ENCODE measurements at places on chromosomes 1 and 21. TPM values are rescaled to one million over a fixed set of nuclear protein-coding genes. Genes with fewer than 3 reads are reported as not detected.

ITLN1 gene
- not detected for total RNA-seq

ZSWIM5 gene
- total RNA-seq = 1.6 TPM

INAVA gene
- total RNA-seq = 0.25 TPM

CRYBG2 gene
- 2.9 TPM for total RNA-seq

GRCh38 chr21:42306366-42307035, 8.7 kb downstream of the TFF3 start:
- H3K4me1 ChIP-seq = peaks cover 4% of the 10 kb centered on the region
- DNase-seq = no peak
- no peak overlapping the region for H3K4me3 ChIP-seq
- H3K27ac ChIP-seq = no peak overlapping the region
- H3K36me3 ChIP-seq = no peaks in the 10 kb centered on the region

DNA sequence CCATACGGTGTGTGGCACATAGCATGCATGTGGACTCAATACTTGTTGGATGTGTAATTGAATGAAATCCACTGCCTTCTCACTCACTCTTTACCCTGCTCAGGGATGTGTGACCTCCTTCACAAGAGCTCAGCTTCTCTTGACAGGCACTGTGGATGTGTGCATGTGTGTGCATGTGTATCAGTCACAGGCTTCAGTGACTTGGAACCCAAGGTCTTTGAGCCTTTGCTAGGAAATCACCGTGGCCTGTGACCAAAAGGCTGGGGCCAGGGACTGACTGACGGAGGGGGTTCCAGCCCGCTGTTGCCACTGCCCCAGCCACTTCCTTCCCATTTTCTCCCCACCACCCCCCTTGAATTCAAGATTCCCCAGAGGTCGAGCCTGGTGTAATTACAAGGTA, 144.4 kb upstream of the POU3F1 start:
- peaks cover 2% of the 10 kb centered on the region for H3K36me3 ChIP-seq
- H3K4me3 ChIP-seq = no peak overlapping the region

- no peak overlapping the region for H3K4me3 ChIP-seq
- DNase-seq = no peak
- H3K27me3 ChIP-seq = peaks cover 35% of the 10 kb centered on the region
- no peaks in the 10 kb centered on the region for H3K4me1 ChIP-seq
- no peak overlapping the region for H3K27ac ChIP-seq
- H3K36me3 ChIP-seq = peaks cover 4% of the 10 kb centered on the region
Measured at GRCh38 chr1:48558366-48558765, 86.4 kb upstream of the SPATA6 start.

DNA sequence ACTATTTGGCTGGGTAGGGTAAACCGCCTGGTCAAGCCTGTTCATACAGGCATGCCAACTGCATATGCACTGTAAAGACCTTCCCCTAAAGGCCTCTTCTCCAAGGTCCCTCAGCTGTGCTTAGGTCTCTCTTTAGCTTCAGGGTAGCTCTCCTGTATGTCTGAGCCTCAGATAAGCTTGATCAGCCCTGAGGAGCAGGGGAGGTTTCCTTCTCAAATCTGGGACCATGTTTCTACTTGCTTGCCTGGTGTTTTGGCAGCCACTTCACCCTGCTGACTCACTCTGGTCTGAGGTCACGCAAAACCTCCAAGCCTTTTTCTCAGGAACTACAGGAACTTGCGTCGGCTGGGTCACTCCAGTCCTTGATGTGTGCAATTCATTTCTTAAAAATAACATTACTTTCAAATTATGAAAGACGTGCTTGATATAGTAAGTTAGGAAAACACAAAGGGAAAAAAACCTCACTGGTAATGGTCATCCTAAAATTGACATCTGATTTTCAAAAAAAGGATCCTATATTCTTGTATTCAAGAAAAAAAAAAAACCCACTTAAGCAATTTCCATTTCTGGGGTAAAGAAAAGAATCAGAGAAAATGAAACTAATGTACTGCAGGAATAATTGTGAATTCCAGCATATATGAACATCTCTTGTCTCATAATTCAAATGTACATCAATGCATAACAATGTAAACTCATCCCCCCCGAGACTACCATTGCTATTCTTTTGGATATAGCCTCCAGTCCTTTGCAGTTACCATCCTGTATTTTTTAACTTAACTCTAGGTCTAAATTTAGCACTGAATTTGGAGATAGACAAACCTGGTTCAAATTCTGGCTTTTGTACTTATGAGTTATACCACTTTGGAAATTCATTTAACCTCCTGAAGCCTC, 24.8 kb upstream of the RNF19B start:
- H3K27me3 ChIP-seq = no peaks in the 10 kb centered on the region
- peak overlapping the region; percentile 26 for H3K4me3 ChIP-seq
- H3K4me1 ChIP-seq = peaks cover 42% of the 10 kb centered on the region

DNA sequence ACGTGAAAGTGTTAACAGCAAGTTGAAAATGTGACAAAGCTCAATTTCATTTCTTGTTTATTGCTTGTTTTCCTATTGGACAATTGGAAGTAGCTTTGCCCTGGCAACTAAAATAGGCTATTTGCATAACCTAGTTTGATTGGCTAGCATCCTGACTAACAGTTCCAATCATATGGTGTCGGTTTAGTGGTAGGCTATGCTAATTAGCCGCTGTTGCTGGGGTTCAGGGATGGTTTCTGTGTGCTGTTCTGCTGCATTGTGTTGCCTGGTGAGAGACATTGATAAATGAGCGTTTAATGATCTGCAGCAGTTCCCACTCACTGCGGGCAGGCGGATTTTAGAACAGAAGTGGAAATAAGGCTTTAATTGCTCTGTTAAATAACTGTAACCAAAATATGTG, 68.5 kb downstream of the DYRK1A start:
- no peak overlapping the region for H3K4me3 ChIP-seq
- H3K4me1 ChIP-seq = peaks cover 48% of the 10 kb centered on the region
- DNase-seq = no peak
- no peaks in the 10 kb centered on the region for H3K27me3 ChIP-seq

GRCh38 chr1:201419746-201420607, 1.6 kb downstream of the TNNI1 start:
- no peaks in the 10 kb centered on the region for H3K36me3 ChIP-seq
- H3K4me3 ChIP-seq = no peak overlapping the region
- no peak for DNase-seq
- peaks cover 2% of the 10 kb centered on the region for H3K4me1 ChIP-seq
- H3K27me3 ChIP-seq = peaks cover 46% of the 10 kb centered on the region
- H3K27ac ChIP-seq = no peak overlapping the region

DNA sequence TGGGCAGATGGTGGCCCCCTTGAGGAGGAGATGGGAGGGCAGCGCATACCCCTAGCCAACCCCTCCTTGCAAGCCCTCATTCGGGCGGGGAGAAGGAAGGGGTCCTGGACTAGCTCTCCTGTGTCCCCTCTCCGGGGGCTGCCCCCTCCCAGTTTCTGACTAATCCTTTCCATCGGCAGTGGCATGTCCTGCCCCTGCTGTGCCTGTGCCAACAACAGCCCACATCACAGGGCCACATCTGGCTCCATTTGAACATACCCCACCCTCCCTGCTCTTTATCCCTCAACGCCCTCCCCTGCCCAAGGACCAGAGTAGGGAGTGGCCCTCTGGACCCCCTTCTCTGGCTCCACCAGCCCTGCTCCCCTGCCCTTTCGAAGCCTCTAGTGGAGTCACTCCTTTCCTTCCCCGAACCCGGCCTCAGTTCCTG, 11.0 kb upstream of the LMNA start:
- H3K36me3 ChIP-seq = no peaks in the 10 kb centered on the region
- peaks cover 41% of the 10 kb centered on the region for H3K4me1 ChIP-seq
- peak overlapping the region; percentile 100 for H3K27ac ChIP-seq
- peak overlapping the region; percentile 89 for H3K4me3 ChIP-seq

DNA sequence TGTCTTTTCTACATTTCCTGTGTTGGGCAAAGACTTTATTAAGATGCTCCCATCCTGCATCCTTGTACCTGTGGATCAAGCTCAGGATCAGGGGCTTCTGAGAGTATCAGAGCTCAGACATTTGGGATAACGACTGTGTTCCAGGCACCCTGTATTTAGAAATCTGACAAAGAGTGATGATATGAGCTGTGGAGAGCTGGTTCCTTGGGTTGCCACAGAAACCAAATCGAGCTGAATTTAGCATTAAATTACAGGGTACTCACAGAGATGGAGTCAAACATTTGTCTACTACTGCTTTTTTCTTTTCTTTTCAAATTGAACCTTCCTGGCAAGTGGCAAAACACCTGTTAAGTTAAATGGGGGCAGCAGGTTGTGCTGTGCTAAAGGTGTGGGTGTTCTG, 110.6 kb downstream of the XCL2 start:
- H3K4me3 ChIP-seq = no peak overlapping the region
- H3K36me3 ChIP-seq = peaks cover 6% of the 10 kb centered on the region
- H3K27me3 ChIP-seq = peaks cover 12% of the 10 kb centered on the region
- no peak overlapping the region for H3K27ac ChIP-seq
- H3K4me1 ChIP-seq = peaks cover 4% of the 10 kb centered on the region

DNA sequence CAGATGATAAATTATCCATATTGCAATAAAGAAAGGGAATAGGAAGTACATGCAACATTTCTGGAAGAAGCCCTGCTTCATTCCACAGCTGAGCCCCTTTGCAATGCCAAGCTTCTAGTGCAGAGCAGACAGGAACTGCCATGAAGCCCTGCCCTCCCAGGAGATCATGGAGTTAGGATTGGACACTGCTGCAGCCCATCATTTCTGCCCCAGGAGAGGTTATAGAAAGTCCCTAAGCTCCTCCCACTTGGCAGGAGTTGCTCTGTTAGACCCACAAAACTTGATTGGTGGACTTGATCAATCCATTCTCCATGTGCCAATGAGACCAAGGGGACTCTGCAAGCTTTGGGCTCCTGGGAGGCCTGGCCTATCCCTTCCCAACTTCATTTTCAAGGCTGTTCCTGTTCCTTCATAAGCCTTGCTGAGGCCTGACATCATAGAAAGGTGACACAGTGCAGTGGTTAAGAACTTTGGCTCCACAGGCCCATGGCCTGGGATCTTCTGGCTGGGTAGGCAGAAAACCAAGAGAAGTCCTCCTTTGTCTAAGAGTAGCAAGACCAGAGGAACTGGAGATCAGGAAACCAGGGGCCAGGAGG, 1.3 kb upstream of the LAPTM5 start:
- H3K4me3 ChIP-seq = peak overlapping the region; percentile 100
- DNase-seq = no peak
- no peaks in the 10 kb centered on the region for H3K27me3 ChIP-seq

DNA sequence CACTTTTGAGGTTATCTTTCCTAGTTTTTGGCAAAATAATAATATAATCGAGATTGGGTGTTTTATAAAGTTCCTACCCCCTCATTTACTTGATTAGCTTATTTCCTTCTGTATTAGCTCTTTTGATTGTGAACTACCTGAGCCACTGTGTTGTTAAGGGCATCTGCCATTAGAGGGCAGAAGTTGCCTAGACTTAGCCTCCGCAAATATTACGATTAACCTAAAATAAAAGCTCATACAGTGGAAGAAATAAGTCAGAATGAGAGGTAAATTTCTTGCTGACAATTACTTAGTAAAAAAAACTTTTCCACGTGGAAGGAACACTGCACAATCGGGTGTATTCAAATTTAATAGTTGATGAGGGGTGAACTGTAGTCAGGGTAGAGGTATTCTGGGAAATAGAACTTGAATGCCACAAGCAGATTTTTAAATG, 2.3 kb downstream of the H3-3A start:
- no peak for DNase-seq
- peaks cover 46% of the 10 kb centered on the region for H3K4me1 ChIP-seq
- no peaks in the 10 kb centered on the region for H3K27me3 ChIP-seq

DNA sequence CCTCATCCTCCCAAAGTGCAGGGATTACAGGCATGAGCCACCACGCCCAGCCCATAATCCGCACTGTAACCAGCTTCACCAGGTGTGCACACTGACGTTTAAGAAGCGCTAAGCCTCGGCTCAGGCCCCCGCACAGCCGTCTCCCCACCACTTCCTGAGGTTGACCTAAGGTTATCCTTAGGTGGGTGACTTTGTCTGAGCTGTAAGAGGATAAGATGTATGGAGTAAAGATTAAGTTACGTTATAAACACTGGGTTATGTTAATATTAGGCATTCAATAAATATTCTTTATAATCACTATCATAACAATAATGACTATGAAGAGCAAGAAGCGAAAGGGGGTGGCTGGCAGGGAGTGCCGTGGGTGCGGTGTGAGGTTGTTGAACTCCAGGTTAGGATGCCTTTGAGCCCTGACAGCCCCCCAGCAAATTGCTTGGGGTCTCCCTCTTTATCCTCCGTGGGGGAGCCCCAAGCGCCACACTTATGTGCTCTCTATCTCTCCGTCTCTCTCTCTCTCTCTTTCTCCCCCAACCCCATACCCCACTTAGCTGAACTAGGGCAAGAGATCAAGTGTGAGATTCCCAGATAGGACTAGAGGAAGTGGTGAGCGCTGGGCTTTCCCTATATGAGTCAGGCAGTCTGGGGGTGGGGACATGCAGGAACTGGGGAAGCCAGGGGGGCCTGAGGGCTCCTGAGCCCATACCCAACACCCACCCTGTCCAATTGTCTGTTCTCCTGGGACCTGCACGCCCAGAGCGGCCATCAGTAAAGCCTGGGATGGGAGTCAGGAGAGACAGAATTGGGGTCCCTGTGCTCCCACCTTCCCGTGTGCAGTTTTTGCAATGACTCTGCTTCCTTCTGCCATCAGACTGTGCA, 7.6 kb downstream of the EFHD2 start:
- H3K4me3 ChIP-seq = peak overlapping the region; percentile 80
- H3K4me1 ChIP-seq = peaks cover 47% of the 10 kb centered on the region
- no peaks in the 10 kb centered on the region for H3K27me3 ChIP-seq
- H3K36me3 ChIP-seq = no peaks in the 10 kb centered on the region
- peak; percentile 61 for DNase-seq

DNA sequence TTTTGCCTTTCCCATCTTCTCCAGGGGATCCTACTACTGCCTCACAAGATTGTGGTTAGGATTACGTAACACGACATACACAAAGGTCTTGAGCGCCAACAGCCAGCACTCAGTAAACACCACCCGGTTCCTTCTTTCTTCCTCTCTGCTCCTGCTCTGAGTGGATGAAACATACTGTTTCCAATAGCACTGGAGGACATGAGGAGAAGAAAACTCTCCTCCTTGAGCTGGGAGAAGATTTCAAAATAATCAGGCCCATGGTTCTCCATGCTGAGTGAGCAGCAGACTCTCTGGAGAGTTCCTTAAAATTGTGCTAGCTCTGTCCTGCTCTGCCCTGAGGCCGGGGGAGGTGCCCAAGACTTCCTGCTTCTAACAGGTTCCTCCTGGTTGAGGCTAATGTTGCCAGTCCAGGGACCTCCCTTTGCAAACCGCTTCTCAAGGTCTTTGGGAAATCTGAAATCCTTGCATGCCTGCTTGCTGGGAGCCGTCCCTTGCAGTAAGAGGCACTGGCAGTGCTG, 29.4 kb upstream of the MX1 start:
- no peak overlapping the region for H3K4me3 ChIP-seq
- no peaks in the 10 kb centered on the region for H3K27me3 ChIP-seq
- peaks cover 32% of the 10 kb centered on the region for H3K36me3 ChIP-seq
- DNase-seq = no peak
- peak overlapping the region; percentile 49 for H3K27ac ChIP-seq
- H3K4me1 ChIP-seq = peaks cover 19% of the 10 kb centered on the region

DNA sequence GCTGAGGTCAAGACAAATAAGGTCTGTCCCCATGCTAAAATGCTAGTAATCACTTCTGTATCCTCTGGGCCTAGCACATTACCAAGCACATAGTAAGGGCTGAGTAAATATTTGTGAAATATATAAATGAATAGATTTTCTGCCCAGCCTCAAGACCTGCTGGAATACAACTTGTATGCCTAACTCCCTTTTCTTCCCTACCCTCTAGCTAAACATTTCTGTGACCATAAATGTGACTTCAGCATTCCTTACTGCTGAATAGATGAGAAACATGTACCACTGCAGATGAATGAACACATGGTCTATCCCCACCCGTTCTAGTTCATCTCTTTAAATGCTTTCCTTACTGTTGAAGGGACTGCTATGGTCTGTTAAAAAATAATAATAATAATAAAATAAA, 209.0 kb upstream of the HOOK1 start:
- peaks cover 2% of the 10 kb centered on the region for H3K4me1 ChIP-seq
- peaks cover 7% of the 10 kb centered on the region for H3K36me3 ChIP-seq

All from T-helper 17 cell (primary cell).